NCI-H2081 treated with DMSO at 0.1 percent for 48 hours (cell line): ENCODE measurements at places on chromosomes 16 and 17.
A peak's percentile ranks its signal among the peaks of the same experiment; 100 is the strongest.

GRCh38 chr16:593406-593805, 3.5 kb downstream of the RAB40C start:
- DNase-seq, result no peak

DNA sequence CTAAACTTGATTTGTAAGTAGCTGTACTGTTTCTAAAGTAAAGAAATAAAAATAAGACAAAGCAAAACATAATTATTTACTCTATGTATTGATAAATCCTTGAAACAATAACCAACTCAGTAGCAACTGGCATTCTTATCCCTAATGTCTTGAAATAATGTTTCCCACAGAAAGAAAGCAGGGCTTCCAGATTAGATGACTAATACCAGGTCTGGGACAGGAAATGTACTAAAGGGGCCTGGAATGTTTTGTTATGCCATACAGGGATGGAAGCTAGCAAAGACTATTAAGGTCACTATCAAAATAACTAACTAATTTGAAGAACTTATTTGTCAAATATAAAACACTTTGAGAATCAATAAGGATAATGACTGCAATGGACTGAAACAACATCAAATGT, 82.1 kb downstream of the CFDP1 start:
- no peak for DNase-seq

DNA sequence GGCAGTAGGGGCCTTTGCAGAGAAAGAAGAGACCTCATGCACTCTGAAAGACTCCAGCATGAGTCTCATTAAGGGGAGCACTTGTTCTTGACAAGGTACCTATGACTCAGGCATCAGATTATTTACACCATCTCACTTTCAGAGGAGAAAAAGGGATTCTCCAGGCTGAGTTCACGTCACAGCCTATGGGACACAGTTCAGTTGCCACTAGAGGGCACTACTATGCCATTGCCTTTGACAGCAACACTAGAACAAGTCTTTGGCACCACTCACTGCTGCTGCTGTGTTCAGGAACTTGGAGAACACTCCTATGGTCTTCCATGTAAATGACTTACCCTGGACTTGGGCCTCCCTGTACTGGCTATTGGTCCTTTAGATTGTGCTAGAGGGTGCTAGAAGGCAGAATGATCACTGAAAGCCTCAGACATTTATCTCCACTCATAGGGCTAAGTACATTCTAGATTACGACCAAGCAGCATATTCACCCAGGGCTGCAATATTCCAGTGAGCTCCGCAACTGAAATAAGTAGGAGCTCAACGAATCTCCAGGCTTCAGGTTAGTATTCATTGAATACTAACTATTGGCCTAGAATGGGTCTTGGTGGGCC, 225.1 kb upstream of the CA10 start:
- DNase-seq, result peak; percentile 71

DNA sequence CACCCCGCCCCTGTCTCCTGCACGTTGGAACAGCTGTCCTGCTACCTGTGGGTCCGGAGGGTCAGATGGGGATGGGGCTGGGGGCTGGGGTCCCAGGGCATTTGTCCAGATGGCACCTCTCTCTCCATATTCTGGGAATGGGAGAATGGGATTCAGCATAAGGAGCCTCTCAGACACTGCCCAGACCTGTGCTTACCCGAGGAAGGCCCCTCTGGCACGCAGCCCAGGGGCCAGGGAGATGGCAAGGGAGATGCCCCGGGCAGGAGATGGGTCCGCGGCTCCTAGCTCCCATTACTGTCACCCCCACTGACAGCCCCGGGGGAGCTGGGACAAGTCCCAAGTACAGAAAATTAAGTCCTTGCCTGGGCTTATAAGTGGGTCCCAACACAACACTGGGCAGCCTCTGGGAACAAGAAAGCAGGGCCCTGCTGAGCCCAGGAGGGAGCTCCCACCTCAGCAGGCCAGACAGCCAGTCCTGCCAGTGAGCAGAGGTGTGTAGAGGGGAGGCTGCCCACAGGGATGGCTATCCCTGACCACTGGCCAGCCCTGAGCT, 1.8 kb downstream of the VASN start:
- no peak for DNase-seq

DNA sequence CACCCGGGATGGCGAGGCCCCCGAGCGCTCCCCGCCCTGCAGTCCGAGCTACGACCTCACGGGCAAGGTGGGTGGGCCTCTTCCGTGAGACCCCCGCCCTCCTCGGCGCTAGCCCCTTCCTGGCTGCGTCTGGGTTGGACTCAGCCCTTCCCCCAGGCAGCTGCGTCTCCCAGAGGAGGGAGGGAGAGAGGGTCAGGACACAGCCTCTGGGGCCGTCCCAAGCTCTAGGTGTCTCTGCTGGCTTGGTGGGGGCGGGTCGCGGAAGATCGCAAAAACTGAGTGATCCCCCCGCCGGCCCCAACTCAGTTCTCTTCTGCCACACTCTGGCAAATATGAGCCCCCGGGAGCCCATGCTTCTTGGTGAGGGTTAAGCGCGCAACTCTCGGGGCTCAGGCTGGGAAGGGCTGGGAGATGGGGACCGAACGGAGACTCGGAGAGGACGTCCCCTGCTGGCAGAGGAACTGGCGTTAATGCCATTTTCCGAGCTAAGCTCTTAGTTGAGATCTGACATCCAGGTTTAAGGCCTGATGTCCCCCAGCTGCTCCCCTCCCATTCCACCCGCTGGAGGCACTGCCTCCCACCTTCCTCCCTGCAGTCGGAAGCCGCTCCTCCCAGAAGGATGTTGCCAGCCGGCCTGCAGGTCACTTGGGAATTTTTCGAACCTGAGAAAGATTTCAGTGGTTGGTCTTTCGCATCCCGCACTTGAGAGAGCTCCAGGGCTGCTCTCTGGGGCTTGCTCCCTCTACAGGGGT, 419 bp downstream of the RAB37 start:
- no peak for DNase-seq

- DNase-seq, result no peak
These were observed 377 bp downstream of the USP32 start for GRCh38 chr17:60391471-60392041.

GRCh38 chr17:58304750-58305486, 23.7 kb downstream of the TSPOAP1 start:
- DNase-seq, result no peak

DNA sequence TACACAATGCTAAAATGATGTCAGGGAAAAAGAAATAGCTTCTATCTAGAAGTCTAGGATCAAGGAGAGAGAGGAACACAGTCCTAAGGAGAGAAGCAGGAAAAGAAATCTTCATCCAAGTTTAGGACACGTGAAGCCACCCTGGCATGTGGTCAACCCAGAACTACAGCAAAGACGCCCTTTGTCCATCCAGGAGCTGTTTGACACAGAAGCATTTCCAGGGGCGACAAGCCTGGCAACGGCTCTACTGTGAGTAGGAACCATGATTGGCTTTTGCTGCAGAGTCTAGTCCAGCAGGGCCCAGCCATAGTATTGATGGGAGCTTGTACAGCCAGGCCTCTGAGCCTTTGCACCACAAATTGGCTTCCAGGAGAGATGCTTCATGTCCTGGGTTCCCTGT, 185.4 kb upstream of the RPL38 start:
- no peak for DNase-seq

- DNase-seq, result no peak
These were observed 230.4 kb downstream of the PARN start for GRCh38 chr16:14399378-14400284.

GRCh38 chr17:73592501-73592961, 51.7 kb downstream of the SDK2 start:
- no peak for DNase-seq

GRCh38 chr17:77208217-77208808, 67.5 kb downstream of the SEC14L1 start:
- no peak for DNase-seq

GRCh38 chr16:57143149-57143921, 42.5 kb downstream of the PSME3IP1 start:
- no peak for DNase-seq

DNA sequence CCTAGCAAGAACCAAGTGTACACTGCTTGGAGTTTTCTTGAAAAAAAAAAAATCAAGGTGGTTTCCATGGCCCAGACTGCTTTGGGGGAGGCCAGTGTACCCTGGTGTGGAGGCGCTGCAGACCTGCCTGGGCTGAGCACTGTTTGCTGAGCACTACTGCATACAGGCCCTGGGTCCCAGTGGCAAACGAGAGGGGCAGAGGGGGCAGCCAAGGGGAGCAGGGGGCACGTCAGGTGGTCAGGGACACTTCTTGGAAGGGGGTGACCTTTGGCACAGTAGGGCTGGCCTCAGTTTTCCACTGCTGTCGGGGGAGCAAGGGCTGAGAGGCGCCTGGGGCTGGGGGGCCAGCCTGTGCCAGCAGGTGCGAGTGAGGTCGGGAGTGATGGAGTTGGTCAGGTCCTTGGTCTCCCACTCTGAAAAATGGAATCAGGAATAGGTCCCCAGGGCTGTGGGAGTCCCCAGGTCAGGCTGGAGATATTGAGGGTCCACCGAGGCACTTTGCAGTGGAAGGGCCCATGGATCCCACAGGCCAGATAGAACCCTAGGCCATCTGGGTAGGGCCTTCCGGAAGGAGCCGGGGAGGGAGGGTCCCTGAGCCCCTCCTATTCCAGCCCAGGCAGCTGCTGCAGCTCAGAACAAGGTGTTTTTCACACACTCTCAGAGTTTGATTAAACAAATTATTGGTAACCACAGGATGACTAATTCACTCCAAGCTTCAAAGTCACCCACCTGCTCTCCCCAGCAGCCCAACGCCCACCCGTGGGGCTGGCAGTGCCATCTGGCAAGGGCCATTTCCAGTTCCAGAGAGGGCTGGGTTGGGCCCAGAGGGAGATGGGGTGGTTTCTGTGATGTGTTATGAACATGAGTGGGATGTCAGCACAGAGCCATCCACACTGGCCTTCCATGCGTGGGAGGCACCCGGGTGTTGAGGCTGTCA, 3.5 kb downstream of the ZFPM1 start:
- no peak for DNase-seq

DNA sequence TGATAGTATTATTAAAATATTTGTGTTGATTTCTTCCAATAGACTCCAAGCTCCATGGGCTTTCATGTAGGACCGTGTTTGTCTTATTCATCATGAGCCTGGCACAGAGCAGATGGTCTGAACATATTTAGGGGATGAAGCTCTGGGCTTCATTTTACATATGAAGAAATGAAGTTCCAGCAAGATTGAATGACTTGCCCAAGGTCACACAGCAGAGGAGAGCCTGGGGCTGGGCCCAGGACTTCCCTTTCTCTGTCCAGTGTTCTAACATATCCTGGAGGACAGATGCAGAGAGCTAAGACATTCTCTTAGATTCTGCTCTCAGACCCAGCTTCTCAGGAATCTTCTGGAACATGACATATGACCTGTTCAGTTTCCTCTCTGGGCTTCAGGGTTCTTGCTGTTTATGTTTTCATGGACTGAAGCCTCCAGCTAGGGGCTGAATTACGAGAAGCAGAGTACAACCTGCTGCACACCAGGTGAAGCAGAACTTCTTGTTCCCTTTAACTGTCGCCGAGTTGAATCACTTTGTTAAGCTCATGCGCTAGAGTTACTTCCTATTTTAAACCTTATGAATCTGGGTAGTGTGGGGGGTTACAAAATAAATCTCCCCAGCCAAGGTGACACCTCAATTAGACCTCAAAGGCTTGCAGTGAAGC, 53.6 kb downstream of the GPRC5B start:
- DNase-seq, result no peak

GRCh38 chr16:57590654-57591085, 37.8 kb upstream of the ADGRG1 start:
- no peak for DNase-seq

DNA sequence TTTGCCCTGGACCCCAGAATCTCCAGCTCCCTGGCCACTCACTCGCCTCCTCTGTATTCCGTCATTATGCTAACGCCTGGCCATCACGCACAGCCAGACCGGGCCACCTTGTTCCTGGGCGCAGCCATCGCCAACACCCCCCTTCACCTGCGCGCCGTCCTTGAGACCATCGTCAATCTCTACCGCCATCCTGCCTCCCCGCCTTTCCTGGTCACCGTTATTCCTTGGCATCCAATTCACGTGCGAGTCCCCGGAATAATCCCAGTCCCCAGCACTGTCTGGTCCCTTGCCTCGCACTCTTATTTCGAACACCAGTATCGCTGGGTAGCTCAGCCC, 541 bp downstream of the VKORC1 start:
- DNase-seq, result no peak

DNA sequence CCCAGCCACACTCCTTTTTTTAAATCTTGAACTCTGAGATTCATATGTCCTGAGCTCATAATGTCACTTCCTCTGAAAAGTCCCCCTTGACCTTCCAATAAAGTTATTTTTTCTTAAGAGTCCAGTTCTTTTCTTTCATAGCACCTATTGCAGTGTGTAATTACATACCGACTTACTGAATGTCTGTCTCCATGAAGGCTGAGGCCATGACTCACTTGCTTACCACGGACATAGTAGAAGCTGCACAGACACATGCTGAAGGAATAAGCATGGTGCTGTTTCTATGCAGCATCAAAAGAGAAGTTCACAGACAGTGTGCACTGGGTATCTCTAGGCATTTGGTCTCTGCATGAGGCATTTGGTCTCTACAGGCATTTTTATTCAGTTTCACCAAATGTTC, 77.2 kb downstream of the C17orf67 start:
- DNase-seq, result no peak

DNA sequence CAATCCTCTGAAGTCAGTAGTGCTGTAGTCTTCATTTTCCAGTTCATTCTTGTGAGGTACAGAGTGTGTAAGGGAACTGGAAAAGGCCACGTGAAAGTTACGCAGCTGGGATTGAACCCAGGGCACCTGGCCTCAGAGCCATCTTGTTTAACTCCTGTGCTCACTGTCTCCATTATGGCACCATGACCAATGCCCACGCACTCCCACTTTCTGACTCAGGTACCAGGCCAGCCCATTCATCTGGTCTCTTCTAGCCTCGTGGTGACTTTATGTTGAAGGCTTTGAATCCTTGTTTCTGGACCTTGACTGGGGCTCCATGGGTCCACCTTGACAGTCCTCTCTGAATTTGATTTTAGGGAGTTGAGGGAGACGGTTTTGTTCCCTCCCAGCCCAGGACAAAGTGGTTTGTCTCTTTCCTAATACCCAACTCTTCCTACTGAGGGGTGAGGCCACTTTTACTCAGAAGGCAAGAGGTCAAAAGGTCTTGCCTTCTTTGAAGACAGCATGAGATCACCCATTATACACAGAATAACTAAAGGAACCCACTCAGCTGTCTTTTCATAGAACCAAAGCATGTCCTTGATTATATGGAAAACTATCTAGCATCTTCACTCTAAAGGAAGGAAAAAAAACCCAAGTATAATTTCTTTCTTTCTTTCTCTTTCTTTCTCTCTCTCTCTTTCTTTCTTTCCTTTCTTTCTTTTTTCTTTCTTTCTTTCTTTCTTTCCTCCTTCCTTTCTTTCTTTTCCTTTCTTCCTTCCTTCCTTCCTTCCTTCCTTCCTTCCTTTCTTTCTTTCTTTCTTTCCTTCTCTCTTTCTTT, 50.0 kb downstream of the OTOA start:
- no peak for DNase-seq

- no peak for DNase-seq
These were observed 466.0 kb downstream of the KCNJ18 start for GRCh38 chr17:22158364-22158763.

DNA sequence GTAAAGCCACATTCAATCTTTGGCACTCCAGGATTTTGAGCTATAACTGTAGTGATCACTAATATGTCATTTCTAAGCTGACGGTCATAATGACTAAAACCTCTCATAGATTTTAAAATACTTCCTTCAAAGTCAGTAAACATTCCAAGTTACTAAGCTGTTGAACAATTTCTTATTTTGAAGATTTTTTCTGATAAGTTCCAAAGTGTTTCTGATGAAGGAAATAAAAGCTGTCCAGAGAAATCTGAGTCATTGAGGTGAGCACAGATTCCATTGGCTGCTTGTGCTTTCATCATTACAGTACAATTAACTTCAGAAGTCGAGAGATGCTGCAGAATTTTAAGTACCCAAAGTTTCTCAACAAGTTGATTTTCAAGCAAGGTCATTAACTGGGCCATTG, 23.9 kb downstream of the NLRC5 start:
- DNase-seq, result no peak
